ENCODE measurements at places on chromosomes 4 and X.

- DNase-seq = no peak
Measured at GRCh38 chr4:173866322-173867026, 336.4 kb upstream of the HAND2 start.

GRCh38 chrX:21529771-21530170 lies 128.4 kb downstream of the KLHL34 start:
- no peak for DNase-seq

- peak; percentile 85 for DNase-seq
Measured at GRCh38 chr4:70505151-70505748, 13.1 kb upstream of the AMTN start.

GRCh38 chr4:136009258-136009832 lies 1522.9 kb downstream of the PCDH18 start:
- no peak for DNase-seq

- no peak for DNase-seq
Measured at GRCh38 chrX:146173742-146174141, 356.1 kb downstream of the SLITRK2 start.

- peak; percentile 72 for DNase-seq
Measured at GRCh38 chr4:2256156-2256731, 5.7 kb downstream of the MXD4 start.

GRCh38 chr4:4524364-4524763 lies 17.5 kb downstream of the STX18 start:
- no peak for DNase-seq

DNA sequence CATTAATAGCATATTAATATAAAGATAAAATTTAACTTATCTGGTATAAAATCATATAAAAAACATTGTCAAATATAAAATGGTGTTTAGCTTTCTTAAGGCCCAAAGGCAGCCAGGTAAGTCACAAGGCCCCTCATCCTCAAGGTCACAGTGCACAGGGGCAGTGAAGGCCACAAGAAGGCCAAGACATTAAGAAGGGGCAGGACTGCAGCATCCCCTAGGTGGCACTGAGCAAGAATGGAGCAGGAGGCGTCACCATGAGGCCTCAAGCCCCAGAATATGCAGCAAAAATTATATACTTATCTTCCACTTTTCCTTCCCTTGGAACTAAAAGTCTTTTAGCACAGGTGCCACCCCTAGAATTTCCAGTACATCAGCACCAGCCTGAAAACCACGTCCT lies 49.5 kb upstream of the MAGEA8 start:
- no peak for DNase-seq

DNA sequence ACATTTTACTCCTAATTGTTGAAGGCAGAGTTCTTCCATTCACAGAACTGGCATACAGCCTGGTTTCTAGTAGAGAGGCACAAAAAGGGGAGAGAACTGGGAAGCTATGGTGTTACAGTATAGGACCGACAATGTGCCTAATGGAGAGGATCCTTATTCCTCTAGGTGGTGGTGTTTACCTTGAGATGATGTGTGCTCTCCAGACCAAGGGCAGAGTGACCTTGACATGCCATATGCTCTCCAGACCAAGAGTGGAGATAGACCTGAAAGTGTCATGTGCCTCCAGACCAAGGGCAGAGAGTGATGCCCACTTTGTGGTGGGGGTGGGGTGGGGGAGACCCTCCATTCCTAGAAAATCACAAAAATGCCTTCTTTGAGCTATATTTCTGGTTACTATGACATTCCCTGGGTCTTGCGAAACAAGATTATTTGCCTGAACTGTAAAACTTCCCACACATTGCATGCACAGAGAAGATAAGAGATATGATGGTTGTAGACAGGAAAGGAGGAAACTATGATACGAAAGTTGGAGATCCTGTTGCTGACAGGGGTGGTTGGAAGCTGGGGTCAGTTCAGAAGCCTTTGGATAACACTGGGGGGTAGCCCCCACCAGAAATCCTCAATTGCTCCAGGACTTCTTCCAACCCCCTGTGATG lies 119.7 kb downstream of the TEX13C start:
- DNase-seq = no peak

- DNase-seq = no peak
Measured at GRCh38 chr4:72375073-72375736, 193.8 kb downstream of the ADAMTS3 start.

DNA sequence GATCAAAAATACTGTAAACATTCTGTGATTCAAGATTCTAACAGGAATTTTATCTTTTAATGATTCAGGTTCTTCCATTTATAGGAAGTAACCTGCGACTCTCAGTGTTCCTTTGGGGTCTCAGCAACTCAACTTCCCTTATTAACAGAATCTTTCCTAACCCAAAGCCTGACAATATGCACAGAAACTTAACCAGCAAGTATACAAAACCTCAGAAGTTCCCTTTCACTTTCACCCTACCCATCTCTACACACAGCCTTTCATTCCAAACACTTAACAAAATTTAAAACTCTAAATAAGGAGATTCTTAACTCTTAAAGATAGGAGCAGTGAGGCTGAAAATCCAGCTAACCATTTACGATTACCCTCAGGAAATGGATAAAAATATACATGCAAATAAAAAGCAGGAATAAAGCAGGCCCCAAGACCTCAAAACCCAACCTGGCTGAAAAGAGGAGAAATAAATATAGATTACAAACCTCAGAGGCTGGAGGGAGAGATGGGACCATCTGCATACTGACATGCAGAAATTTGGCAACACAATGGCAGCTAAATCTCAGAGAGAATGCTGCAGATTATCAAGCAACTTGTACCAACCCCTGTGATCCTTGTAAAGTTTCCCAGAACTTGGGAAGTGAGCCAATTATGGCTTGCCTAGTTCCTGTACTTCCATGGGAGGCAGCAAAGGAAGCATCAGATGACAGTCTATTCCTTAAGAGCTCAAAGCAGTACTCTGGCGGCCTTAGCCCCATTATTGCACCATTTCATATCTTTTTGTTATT lies 101.0 kb downstream of the ATP11C start:
- no peak for DNase-seq

Data from posterior vena cava (tissue), 2 donors.